ENCODE measurements at places on chromosomes 3 and 15.

DNA sequence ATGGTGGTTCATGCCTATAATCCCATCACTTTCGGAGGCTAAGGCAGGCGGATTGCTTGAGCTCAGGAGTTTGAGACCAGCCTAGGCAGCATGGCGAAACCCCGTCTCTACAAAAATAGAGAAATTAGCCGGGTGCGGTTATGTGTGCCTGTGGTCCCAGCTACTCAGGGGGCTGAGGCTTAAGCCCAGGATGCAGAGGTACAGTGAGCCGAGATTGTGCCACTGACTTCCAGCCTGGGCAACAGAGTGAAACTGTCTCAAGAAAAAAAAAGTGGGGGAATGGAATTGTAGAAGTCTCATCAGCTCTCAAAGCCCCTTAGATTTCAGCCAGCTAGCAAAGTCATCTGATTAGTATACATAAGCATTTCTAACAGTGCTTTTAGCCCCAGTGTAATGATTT is 33.2 kb downstream of the TIPARP start:
- DNase-seq = no peak

- no peak for DNase-seq
These were observed 53.5 kb downstream of the ZBTB38 start for GRCh38 chr3:141421639-141422319.

GRCh38 chr3:52428151-52429005 is 16.5 kb downstream of the SEMA3G start:
- DNase-seq = peak; percentile 57

DNA sequence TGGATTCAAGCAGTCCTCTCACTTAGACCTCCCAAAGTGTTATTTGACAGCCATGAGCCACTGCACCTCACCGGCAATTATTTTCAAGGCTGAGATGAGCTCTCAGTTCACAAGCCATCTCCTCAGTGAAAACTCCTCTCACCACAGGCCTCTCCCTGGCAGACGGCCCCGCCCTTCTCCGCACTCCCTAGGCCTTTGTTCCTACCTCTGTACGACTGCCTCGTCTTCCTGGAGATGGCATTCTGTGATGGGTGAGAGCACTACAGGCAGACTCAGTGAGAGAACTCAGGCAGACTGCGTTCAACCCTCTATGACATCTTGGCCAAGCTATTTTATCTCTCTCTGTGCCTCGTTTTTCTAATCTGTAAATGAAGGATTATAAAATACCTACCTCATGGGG is 67.0 kb upstream of the TPM1 start:
- no peak for DNase-seq

DNA sequence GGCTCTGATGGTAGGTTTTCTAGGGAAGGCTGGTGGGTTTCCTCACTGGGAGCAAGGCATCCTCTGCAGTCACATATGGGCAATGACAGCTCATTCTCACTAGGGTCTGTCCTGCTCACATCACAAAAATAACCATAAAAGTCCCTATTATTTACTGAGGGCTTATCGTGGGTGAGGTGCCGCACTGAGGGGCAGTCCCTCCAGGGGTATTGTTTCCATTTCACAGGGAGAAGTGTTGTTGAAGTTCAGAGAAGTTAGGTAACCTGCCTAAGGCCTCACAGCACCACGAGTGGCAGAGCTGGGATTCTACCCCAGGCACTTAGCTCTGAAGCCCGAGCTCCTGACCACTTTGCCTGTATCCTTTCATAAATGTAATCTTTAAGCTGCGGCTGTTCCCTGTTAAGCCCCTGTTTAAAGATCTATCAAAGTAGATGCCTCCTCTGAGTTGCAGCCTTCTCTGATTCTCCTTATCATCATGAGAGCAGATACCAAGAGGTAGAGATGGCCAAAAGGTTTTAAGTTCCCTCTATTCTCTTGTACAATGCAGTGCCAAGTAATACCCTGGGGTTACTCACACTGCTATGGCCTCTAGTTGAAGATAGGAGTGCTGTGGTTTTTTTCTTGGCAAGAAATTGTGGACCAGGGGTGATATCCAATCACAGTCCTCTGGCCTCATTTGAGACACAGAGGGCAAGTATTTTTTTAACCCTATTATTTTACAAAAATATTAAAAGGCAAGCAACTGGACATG is 107.0 kb downstream of the RPLP1 start:
- DNase-seq = no peak
